ENCODE measurements at places on chromosomes 2 and 18. TPM values are rescaled to one million over a fixed set of nuclear protein-coding genes. Genes with fewer than 3 reads are reported as not detected.

- no peak for DNase-seq
Measured at GRCh38 chr2:149021761-149022160, 16.7 kb upstream of the LYPD6B start.

DNA sequence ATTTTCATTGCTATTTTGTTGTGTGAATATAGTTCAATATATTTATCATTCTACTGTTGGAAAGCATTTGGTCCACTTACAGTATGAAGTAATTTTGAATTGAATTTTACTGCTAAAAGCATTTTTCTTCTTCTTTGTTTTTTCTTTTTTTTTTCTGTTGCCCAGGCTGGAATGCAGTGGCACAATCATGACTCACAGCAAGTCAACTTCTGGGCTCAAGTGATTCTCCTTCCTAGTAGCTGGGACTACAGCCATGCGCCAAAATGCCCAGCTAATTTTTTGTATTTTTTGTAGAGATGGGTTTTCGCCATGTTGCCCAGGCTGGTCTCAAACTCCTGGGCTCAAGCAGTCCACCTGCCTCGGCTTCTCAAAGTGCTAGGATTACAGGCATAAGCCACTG is 2.4 kb upstream of the ETAA1 start:
- DNase-seq: no peak

- DNase-seq: no peak
Measured at GRCh38 chr18:10261344-10262276, 192.8 kb upstream of the APCDD1 start.

DNA sequence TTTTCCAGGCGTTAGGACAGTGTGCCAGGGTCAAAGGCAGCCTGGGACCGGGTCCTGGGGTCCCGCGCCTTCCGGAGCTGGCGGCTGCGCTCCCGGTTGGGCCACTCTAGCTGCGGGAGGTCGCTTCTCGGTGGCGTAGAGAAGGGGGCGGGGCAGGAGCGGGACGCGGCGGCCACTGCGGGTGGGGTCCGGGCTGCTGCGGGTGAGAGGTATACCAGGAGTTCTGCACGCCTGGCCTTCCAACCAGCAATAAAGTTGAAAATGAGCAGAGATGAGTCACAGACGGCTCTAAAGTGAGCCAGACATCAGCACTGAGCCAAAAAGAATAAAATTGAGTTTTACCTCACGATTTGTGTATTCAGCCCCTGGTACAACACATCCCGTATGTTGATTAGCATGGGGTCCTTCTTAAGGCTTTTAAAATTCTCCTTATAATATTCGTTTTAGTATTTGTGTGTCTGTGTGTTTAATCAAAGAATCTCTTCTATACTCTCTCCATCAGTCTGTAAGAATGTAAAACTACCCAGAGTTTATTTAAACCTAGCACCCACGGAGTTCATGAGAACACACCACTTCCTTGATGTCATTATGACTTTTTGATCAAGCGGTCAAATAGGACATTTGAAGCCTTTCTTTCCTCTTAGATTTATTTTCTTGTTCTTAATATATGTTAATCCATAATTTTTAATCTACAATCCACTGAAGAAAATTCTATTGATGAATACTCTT is at the start of gene C1GALT1C1L:
Gene C1GALT1C1L, minus strand, starts transcription at position 108 of the 729 bp plus-strand sequence. Its CDS starts 107 bp downstream, at position 1.
- DNase-seq: peak; percentile 24

GRCh38 chr2:54417577-54417976 is 38.5 kb upstream of the SPTBN1 start:
- no peak for DNase-seq

GRCh38 chr2:106789185-106789584 is 96.8 kb downstream of the ST6GAL2 start:
- DNase-seq: no peak

DNA sequence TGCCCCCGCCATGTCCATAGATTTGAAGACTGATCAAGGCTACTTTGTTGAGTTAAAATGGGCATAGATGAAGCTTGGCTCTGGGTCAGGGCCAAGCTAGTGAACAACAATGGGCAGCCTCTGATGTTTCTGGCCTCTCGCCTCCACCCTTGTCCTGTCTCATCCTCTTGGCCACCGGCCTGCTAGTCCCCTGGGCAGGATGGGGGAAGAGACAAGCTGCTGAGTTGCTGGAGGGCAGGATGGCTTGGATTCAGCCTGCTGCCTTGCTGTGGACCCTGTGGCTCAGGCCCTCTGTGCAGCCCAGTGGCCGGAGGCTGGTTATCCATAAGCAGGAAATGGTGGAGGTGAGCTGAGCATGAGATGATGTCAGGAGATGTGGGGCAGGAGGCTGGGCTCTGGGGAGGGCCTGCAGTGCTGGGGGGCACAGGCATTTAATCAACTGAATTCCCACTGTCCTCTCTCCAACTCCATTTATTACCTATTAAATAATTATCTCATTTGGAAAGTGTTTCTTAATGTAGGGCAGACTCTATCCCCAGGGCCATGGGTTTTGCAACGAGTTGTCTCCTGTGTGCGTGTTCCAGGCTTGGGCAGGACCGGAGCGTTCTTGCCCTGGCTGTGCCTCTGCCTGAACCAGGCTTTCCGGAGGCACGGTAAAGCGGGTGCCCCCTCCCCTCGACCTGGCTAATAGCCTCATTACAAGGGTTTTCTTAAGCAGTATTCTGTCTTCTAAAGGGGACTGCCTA is 122.9 kb downstream of the GLI2 start:
- DNase-seq: no peak

- DNase-seq: no peak
Measured at GRCh38 chr2:129870685-129871241, 108.7 kb upstream of the RAB6C start.

DNA sequence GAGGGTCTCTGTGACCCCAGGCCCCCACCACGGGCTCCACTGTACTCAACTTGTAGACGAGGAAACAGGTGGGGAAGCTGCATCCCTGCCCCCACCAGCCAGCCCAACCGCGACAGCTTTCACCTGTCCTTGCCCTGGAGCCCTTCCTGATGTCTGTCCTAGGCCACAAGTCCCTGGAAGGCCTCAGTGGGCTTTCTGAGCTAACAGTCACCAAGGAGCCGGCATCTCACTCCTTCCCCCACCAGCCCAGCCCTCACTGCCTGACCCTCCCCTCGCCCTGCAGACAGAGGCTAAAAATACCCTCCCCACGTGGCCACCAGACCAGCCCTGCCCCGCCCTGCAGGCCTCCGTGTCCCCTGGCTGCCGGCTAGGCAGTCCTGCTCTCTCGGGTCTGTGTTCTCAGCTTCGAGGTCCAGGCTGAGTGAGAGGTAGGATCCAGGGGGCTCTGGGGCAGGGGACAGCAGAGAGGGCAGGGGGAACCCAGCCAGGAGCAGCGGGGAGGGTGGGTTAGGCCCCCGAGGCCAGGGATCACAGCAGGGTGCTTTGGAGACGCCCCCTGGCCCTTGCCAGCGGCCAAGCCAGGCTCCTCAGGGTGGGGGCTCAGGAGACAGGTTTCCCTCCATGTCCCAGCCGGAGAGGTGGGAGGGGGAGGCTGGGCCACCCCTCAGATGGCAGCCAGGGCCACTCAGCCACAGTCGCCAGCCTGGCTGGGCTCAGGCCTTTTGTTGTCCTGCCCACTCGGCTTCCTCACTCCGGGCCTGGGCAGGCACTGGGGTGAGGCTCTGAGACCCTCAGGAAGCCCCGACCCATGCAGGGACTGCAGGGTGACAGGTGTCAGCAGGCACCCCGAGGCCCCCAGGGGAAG is at the start of gene KLHL30:
Gene KLHL30, plus strand, starts transcription at position 338 of the 865 bp plus-strand sequence. CDS start 2,087 bp downstream, outside the sequence.
- no peak for DNase-seq

- no peak for DNase-seq
Measured at GRCh38 chr2:5230444-5230843, 461.7 kb upstream of the SOX11 start.

DNA sequence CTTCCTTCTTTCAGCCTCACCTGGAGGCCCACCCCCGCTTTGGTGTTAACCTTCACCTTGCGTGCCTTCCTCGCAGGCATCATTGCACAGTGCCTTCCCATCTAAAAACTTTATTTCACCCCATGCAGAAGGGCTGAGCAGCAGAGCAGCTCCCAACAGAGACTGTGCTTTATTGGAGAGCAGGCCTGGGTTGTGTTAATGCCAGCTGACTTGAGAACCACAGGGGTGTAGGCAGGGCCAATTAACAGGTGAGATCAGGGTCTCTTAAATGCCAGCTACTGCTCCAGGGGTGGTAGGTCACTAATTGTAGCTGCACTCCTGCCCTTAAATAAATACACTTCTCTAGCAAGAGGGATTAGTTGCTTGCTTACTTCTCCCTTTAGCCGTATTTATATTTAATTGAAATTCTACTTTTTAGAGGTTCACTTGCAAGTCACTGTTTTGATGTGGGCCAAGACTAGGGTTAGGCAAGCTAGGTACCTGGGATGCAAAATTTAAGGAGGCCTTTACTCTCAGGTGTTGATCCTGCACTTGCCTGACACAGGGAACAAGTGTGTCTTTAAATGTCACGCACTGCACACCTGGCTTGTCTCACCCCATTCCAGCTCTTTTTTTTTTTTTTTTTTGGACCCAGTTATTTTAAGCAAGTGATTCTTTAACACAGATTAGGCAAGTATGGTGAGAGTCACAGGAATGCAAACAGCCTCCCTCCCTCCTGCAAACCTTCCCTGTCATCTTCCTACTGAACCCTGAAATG is 54.5 kb downstream of the LYPD1 start:
- no peak for DNase-seq

GRCh38 chr2:204901591-204901990 is 356.3 kb downstream of the PARD3B start:
- no peak for DNase-seq

DNA sequence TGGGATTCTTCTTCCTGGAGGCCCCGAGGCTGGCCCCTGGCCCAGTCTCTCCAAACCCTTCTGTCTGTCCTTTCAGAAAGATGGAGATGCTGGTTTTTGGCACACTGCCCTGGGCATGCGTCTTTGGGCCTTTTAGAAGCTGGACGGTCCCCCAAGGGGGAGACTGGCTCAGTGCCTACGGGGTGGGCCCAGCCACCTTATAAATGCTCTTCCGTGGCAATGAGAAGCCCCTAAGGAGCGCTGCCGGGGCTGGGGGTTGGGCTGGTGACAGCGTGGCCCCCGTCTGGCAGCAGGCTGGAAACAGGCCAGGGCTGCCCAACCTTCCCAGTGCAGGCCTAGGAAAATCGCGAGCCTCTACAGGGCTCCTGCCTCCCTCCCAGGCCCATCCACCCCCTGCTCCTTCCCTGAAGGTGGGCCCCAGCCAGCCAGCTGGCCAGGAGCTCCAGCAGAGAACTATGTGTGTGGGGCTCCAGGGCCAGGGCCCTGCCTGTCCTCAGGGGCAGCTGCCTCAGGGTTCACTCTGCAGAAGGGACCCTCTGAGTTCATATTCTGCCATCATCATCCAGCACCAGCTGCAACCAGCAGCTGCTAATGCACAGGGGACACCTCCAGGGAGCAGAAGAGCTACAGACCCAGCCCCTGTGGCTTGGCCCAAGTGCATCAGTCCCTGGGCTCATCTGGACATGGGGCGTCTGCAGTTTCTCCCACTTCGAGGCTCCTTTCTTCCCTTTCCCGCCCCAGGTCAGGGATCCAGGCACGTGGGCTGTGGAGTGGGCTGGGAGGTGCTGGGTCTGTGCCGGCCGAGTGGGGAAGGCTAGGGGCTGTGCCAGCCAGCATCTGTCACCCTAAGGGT is 107.6 kb upstream of the OTOS start:
- DNase-seq: no peak

DNA sequence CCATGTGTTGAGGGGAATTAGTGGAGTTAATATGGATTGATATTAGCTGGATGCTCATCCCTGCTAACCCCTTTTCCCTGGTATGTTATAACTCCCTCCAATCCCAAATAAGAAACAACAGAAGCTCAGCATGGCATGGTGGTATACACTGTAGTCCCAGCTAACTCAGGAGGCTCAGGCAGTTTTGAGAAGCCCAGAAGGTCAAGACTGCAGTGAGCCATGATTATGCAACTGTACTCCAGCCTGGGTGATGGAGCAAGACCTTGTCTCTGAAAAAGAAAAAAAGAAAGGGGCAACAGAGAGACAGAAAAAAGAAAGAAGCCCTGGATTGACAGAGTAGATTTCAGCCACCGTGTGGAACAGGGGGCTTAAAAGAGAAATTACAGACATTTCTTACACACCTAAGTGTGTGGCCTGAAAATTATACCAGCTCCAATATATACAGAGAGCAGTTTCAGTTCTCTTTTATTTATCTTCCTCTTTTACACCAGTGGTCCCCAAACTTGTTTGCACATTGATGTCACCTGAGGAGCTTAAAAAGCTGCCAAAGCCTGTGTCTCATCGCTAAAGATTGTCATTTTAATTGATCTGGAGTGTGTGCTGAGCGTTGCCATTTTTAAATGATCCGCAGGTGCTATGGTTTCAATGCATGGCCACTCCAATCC is 203.6 kb downstream of the UBE2E3 start:
- DNase-seq: no peak

GRCh38 chr18:35618289-35618688 is 36.7 kb downstream of the GALNT1 start:
- no peak for DNase-seq

GRCh38 chr2:223712642-223713041 is 110.5 kb upstream of the SCG2 start:
- DNase-seq: no peak

- no peak for DNase-seq
Measured at GRCh38 chr2:33205693-33206434, 259.1 kb downstream of the LTBP1 start.

DNA sequence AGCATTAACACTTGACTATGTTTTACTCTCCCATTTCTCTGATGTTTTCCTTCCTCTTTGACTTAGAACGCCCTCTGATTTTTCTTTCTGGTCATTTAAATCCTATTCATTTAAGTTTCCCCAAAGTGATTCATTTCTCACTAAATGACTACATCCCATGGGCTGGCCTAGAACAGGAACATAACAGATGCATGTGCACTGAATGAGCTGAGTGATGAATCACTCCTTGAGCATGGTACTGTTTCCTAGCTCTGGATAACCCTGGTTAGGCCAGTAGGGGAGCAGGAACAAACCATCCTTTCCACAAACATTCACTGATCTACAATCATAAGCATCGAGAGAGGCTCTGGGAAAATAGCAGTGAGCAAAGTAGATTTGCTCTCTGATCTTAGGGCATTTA is 221.9 kb upstream of the SETBP1 start:
- DNase-seq: no peak

GRCh38 chr2:121284463-121285449 is at the start of gene TFCP2L1:
Gene TFCP2L1, minus strand, starts transcription at chr2:121285202. Its CDS starts 93 bp downstream, at chr2:121285109.
- DNase-seq: peak; percentile 41

DNA sequence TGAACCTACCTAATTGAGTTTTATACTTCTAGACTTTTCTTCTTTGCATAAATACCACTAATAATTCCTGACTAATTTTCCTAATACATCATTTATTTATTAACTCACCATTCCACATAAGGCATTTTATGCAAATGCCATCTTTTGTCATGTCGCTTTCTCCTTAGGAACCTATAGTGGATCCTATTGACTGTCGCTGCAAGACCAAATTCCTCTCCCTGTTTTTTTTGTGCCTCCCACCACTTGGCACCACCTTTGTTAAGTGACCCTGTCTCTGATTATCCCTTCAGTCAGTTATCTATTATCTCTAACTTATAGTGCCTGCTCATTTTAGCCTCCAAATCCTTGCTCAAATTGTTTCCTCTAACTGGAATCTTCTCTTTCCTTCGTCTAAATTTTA is 19.5 kb downstream of the UNC80 start:
- DNase-seq: no peak

GRCh38 chr2:6934758-6935651 is 17.8 kb downstream of the RNF144A start:
- no peak for DNase-seq

SERPINB4 gene
- total RNA-seq: 0.66 TPM

ICA1L gene
- 14.4 TPM for total RNA-seq

CCDC68 gene
- total RNA-seq: 6.6 TPM

ABCB11 gene
- under 0.01 TPM for total RNA-seq

DCC gene
- total RNA-seq: 1.6 TPM

NFATC1 gene
- total RNA-seq: 18.0 TPM

WNT6 gene
- total RNA-seq: 0.48 TPM

APOB gene
- 3.2 TPM for total RNA-seq

All from breast epithelium (tissue), 4 donors.